Pulmonary artery endothelial cell (primary cell): ENCODE measurements at places on chromosomes 4 and X. TPM values are rescaled to one million over a fixed set of nuclear protein-coding genes. Genes with fewer than 3 reads are reported as not detected.

- DNase-seq: no peak
Measured at GRCh38 chr4:155941085-155941790, 12.4 kb downstream of the CTSO start.

DNA sequence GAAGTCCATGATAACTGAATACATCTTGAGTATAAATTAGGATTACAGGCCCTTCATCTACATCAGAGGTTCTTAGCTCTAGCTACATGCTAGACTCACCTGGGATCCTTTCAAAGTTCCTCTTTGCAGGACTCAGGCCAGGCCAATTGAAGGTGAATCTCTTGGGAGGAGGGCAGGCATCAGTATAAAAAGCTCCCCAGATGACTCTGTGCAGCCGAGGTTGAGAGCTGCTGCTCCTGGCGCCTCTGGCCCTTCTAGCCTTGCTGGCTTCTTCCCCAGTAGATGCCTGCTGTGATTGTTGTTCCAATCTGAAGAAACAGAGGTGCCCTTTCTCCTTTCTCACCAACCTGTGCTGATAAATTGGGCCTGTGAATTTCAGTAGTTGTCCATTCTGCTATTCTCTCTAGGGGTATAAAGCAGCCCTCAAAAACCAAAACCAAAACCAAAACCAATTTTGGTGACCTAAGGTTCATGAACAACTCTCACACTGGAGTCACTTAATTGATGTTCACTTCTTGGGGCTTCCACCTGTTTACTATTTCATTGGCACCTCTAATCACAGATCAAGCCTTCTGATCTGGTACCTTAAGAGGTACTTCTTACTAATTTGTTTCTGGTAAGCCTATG lies 78.7 kb downstream of the SUPT20HL2 start:
- DNase-seq: no peak

GRCh38 chr4:16056681-16057385 lies 27.0 kb downstream of the PROM1 start:
- DNase-seq: no peak

DNA sequence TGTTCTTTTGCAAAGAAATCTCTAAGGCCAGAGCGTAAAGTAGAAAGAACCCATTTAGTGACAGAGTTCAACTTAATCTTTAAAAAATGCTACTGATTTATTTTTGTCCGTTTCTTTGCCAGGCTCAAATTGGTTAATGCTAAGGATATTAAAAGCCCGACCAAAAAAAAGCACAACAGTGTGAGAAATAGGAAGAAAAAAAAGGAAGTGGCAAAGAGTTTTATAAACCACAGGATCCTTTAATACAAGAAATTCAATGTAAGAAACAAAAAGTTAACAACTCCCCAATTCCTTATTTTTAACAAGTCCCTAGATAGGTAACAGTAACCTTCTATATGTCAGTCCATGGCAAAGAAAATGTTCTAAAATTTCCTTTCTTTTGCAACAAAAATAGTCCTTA lies 480.4 kb downstream of the ACTRT1 start:
- no peak for DNase-seq

GRCh38 chr4:116736756-116737155 lies 348.6 kb downstream of the TRAM1L1 start:
- no peak for DNase-seq

- DNase-seq: no peak
Measured at GRCh38 chr4:83639849-83640493, 104.1 kb downstream of the GPAT3 start.

DNA sequence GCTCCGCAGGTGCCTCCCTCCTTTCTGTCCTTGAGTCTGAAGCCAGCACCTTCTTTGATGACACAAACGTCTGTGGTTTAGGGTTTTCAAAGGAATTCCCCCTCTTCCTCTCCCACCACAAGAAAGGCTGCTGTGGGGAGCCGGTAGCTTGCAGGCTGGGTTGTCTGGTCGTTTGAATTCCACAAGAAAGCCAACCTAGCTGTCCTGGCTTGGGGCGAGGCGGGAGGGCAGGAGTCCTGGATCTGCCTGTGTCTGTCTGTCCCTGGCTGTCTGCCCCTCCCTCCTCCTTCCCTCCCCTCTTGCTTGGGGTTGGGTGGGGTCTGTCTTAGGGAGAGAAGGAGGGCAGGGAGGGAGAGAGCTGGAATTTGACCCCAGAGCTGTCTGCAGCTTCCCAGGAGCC lies 56.3 kb downstream of the SHROOM2 start:
- no peak for DNase-seq

DNA sequence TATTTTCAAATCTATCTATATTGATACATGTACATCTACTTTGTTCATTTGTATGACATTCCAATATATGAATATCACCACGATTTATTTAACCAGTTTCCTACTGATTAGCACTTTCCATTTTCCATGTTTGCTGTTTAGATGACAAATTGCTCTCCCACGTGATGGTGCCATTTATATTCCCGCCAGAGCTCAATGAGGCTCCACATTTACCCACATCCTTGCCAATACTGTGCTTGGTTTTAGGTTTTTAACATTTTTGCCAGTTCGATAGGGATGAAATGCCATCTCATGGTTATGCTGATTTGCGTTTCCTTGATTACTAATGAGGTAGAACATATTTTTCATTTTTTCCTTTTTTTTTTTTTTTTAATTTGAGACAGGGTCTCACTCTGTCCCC lies 86.7 kb upstream of the TRIM2 start:
- DNase-seq: no peak

DNA sequence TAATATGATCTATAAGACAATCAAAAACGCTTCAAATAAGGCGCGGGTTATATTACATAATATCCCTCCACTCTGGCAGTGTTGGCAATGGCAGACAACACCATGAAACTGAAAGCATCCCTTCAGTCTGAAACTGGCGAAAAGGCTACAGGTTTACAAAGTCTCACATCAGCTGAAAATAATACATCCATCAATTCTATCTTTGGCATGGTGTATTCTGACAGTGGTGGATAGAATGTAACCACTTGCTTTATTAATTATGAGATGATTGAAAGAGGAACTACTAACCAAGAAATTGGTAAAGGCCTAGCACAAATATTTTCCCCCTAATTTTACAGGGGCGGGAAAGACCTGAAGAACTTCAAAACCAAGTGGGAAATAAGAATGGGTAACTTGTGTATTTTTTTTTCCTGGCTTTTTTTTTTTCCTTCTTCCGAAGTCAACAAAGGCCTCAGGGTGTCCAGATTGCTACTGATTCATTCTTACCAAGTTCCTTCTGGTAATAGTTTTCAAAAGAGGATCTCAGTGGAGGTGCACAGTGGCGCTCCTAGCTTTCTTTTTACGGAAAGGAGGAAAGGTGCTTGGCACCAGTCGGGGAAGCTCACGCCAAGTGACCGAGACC lies 728 bp downstream of the UBA6 start:
- DNase-seq: no peak

- DNase-seq: no peak
Measured at GRCh38 chr4:118760493-118760892, 75.3 kb downstream of the METTL14 start.

- no peak for DNase-seq
Measured at GRCh38 chr4:144338148-144338547, 197.6 kb upstream of the GYPA start.

DNA sequence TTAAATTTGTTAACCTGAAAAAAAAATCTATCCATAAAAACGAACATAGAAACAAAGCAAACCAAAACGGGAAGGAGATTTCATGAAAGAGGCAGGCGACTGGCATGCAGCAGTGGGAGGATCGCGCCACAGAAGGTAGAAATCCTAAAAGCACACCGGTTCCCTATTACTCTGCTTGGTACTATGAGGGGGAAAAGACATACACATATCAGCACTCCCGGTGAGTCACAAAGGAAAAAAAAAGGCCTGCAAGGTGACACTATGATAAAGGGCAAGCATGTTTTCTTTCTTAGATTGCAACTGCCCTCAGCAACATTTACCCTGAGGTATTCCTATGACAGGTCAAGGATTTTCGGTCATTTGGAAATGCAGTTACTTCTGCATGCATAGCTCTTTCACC lies 60.6 kb upstream of the NAP1L5 start:
- no peak for DNase-seq

- DNase-seq: no peak
Measured at GRCh38 chrX:66015152-66015831, 24.6 kb downstream of the VSIG4 start.

DNA sequence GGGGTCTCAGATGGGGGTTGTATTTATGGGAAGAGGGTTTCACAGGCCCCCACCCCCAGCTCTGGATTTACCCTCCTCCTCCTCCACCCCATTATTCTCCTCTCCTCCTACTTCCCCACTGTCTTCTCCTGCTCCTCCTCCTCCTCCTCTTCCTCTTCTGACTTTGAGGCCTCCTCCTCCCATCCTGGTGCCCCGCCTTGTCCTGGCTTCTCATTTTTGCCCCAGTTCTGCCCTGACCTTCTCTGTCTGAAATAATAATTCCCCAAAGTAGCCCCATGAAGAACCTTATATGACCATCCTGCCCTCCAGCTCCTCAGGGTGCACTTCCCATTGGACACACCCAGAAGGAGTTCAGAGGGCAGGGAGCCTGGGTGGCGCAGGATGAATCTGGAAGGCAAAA lies 351.4 kb upstream of the GATB start:
- no peak for DNase-seq

DNA sequence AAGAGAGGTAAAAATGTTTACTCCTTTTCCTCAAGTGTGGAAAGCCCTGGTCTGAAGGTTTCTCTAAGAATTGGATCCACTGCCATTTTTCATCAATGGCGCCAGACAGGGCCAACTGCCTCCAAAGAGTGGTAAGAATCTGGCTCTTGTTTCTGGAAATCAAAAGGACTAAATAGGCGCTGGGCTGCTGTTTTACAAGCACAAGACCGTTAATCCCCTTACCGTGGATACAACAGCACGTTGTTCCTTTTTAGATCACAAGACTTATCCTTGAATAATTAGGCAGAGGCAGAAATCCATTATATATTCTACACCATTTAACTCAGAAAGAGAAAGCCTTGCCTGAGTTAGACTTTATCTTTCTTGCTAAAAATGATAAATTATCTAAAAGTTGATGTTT lies 10.6 kb downstream of the CLTRN start:
- no peak for DNase-seq

DNA sequence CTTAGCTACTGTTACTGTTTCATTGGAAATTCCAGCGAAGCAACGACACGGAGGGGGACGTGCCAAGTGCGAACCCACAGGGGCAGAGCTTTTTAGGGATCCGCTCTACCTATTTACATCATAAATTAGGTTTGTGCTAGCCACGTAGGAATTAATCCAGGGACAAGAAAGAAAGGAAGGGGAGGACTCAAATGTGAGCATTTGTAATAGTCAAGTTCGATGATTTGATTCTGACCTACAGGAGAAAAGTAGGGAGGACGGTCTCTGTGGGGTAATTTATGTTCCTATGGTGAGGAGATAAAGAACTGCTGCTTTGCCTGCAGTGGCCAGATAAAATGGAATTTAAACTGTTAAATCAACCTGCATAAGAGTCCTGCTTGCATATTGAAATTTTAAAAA lies 1.7 kb downstream of the INTS6L start:
- no peak for DNase-seq

DNA sequence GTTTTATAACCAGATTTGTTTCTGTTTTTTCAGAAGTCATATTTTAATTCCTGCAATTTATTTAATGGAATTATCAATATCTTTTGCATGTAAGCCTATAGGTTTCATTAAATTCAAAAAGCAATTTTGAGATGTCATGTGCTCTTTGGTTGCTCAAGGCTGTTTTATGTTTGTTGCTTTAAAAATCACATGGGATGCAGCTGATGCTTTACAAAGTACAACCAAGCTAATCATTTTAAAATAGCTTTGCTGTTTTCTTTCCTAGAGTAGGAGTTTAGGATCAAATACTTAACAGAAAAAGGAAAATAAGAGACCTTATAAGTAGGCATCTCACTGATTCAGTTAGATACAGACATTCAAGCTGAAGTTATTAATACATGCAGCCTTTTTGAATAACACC lies 11.3 kb downstream of the CPEB2 start:
- DNase-seq: no peak

The MAGEB2 gene
- not detected in 2 replicates for total RNA-seq

The DUX4 gene
- not detected in 2 replicates for total RNA-seq

The AMOT gene
- total RNA-seq: 1.9 and 4.8 TPM in 2 replicates

The DSPP gene
- not detected in 2 replicates for total RNA-seq

The NUDT11 gene
- total RNA-seq: 7.9 and 13.0 TPM in 2 replicates

The OCIAD1 gene
- total RNA-seq: 59.4 and 79.7 TPM in 2 replicates

The PPP2R2C gene
- total RNA-seq: 0.04 TPM in 1 of 2 replicates, not detected in the other

The CDS1 gene
- under 0.01 TPM in 1 of 2 replicates, not detected in the other for total RNA-seq

The P2RY4 gene
- total RNA-seq: not detected in 2 replicates

The LONRF3 gene
- 10.7 and 22.4 TPM in 2 replicates for total RNA-seq

The TRIM2 gene
- 12.7 and 27.1 TPM in 2 replicates for total RNA-seq

The IL3RA gene
- 20.2 and 28.2 TPM in 2 replicates for total RNA-seq

The EFHC2 gene
- under 0.01 TPM in 1 of 2 replicates, not detected in the other for total RNA-seq

The SPIN2A gene
- total RNA-seq: 0.20 and 0.21 TPM in 2 replicates
